ENCODE measurements at places on chromosomes 13 and 19. TPM values are rescaled to one million over a fixed set of nuclear protein-coding genes. Genes with fewer than 3 reads are reported as not detected.
A peak's percentile ranks its signal among the peaks of the same experiment; 100 is the strongest.

DNA sequence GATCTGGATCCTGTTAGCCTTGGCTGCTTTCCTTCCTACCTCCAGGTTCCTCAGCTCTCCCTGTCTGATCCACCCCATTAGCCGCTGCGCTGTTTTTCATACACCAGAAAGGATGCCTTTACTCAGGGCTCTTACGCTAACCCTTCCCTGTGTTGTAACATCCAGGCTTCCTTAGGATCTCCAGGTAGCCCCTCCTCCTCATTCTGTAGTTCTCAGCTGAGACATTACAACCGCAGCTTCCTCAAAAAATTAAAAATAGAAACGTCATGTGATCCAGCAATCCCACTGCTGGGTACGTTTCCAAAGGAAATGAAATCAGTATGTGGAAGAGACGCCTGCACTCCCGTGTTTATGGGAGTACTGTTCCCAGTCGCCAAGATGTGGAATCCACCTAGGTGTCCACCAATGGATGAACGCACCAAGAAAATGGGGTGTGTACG is 18.4 kb upstream of the MYADM start:
- peak overlapping the region; percentile 24 for H3K27ac ChIP-seq
- DNase-seq = no peak
- H3K36me3 ChIP-seq = no peaks in the 10 kb centered on the region
- H3K4me1 ChIP-seq = no peaks in the 10 kb centered on the region

- no peaks in the 10 kb centered on the region for H3K27me3 ChIP-seq
- no peak overlapping the region for H3K27ac ChIP-seq
- no peaks in the 10 kb centered on the region for H3K36me3 ChIP-seq
- H3K4me1 ChIP-seq = no peaks in the 10 kb centered on the region
- DNase-seq = no peak
- no peak overlapping the region for H3K4me3 ChIP-seq
These were observed 21.7 kb downstream of the SIPA1L3 start for GRCh38 chr19:37928527-37929286.

- peak overlapping the region; percentile 50 for H3K27ac ChIP-seq
- no peaks in the 10 kb centered on the region for H3K36me3 ChIP-seq
- DNase-seq = peak; percentile 38
- peaks cover 21% of the 10 kb centered on the region for H3K4me1 ChIP-seq
- no peaks in the 10 kb centered on the region for H3K27me3 ChIP-seq
- H3K4me3 ChIP-seq = peak overlapping the region; percentile 87
These were observed 698 bp downstream of the BLOC1S3 start for GRCh38 chr19:45179072-45179891.

- H3K4me3 ChIP-seq = no peak overlapping the region
- no peak for DNase-seq
- no peaks in the 10 kb centered on the region for H3K4me1 ChIP-seq
- no peaks in the 10 kb centered on the region for H3K36me3 ChIP-seq
- no peak overlapping the region for H3K27ac ChIP-seq
- peaks cover 22% of the 10 kb centered on the region for H3K27me3 ChIP-seq
These were observed 1.6 kb upstream of the AMH start for GRCh38 chr19:2247433-2248101.

GRCh38 chr19:50269653-50270052 is 59.5 kb downstream of the KCNC3 start:
- no peak overlapping the region for H3K27ac ChIP-seq
- H3K4me3 ChIP-seq = no peak overlapping the region
- H3K4me1 ChIP-seq = no peaks in the 10 kb centered on the region
- no peaks in the 10 kb centered on the region for H3K36me3 ChIP-seq
- no peak for DNase-seq

DNA sequence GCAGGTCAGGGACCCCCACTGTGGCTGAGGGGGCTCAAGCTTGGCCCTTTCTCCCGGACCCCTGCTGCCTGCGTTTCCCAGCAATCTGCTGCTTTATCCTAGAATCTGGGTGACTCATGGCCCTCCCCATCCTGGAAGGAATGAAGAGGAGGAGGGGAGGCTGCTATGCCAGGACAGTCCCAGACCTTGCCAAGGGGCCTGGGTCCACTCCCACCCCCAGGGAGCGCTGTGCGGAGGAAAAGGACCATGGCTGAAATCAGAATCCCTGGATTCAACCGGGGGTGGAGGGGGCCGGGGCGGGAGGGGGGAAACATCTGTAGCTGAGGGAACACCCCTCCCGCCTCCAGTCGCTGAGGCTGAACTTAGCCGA is 20.5 kb downstream of the ZNF114 start:
- peak; percentile 28 for DNase-seq
- H3K4me3 ChIP-seq = peak overlapping the region; percentile 17
- H3K27me3 ChIP-seq = no peaks in the 10 kb centered on the region
- no peaks in the 10 kb centered on the region for H3K36me3 ChIP-seq

DNA sequence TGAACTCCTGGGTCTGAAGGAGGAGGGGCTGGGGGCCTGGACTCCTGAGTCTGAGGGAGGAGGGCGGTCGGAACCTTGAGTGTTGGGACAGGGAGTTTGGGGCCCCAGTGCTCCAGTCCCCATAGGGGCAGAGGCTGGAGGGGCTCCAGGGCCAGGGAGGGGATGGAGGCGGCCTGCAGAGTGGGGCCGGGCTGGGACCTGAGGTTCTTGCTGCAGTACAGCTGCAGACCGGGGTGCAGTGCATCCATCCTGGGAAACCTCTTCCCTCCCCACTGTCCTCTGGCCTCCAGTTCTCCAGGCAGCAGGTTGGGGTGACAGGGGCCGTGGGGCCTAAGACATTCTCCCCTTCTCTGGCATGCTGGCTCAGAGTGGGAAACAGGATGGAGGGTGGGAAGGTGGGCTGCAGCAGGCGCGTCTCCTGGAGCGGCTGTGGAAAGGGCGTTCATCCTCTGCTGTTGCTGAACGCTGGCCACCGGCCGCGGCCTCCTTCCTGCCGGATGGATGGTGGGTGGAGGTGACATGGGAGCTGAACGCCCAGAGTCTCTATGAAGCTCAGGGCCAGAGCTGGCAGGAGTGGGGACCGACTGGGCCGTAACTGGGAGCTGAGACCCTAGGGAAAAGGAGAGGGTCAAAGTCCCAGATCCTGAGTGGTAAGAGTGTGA is 1.6 kb downstream of the BRSK1 start:
- no peak for DNase-seq
- H3K27me3 ChIP-seq = no peaks in the 10 kb centered on the region
- H3K4me3 ChIP-seq = no peak overlapping the region

DNA sequence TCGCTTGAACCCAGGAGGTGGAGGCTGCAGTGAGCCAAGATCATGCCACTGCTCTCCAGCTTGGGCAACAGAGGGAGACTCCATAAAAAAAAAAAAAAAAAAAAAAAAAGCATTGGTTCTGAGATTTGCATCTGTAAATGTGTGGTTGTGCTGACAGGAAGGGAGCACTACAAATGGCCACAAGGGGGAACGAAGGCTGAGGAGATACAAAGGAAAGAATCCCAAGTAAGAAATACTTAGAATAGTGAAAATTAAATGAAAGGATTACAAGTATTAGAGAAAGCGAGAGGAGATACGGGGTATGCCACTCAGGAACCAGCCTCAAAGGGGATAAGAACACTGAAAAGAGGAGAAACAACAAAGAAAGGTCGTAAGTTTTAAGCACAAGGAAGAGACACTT is 284.9 kb downstream of the KLF12 start:
- DNase-seq = no peak
- no peaks in the 10 kb centered on the region for H3K27me3 ChIP-seq
- H3K4me3 ChIP-seq = no peak overlapping the region
- no peaks in the 10 kb centered on the region for H3K36me3 ChIP-seq

DNA sequence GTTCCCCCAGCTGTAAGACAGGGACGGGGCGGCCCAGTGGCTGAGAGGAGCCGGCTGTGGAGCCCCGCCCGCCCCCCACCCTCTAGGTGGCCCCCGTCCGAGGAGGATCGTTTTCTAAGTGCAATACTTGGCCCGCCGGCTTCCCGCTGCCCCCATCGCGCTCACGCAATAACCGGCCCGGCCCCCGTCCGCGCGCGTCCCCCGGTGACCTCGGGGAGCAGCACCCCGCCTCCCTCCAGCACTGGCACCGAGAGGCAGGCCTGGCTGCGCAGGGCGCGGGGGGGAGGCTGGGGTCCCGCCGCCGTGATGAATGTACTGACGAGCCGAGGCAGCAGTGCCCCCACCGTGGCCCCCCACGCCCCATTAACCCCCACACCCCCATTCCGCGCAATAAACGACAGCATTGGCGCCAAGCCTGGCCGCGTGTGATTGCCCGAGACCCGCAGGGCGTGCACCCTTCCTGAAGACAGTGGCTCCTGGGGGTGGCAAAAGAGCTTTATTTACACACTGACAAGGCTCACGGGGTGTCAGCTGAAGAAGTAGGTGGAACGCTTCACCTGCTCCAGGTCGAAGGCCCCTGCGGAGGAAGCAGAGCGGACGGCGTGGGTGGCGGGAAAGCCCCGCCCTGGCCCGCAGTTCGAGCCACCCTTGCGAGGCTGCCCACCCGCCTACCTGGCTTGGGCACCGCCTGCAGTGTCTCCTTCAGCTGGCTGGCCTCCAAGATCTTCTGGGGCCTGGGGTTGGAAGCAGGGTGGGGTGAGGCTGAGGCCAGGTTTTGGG is 16.4 kb downstream of the POLRMT start:
- no peaks in the 10 kb centered on the region for H3K27me3 ChIP-seq
- no peak overlapping the region for H3K27ac ChIP-seq
- no peak overlapping the region for H3K4me3 ChIP-seq
- H3K36me3 ChIP-seq = no peaks in the 10 kb centered on the region
- no peaks in the 10 kb centered on the region for H3K4me1 ChIP-seq

- no peaks in the 10 kb centered on the region for H3K36me3 ChIP-seq
- H3K27ac ChIP-seq = no peak overlapping the region
These were observed 682.4 kb downstream of the UQCRFS1 start for GRCh38 chr19:28530406-28531035.

DNA sequence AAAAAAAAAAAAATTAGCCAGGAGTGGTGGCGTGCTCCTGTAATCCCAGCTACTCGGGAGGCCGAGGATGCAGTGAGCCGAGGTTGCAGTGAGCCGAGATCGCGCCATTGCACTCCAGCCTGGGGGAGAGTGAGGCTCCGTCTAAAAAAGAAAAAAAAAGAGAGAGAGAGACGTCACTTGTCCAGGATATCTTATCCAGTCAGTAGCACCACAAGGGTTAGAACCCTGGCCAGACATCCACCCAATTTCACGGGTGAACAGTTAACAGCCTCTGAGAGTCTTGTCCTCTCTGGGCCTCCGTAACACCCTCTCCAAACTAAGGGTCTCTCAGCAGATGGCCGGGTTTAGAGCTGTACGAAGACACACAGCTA is 917 bp upstream of the CLPTM1 start:
- no peak for DNase-seq
- H3K4me1 ChIP-seq = peaks cover 15% of the 10 kb centered on the region
- H3K4me3 ChIP-seq = peak overlapping the region; percentile 99
- H3K36me3 ChIP-seq = no peaks in the 10 kb centered on the region
- peak overlapping the region; percentile 95 for H3K27ac ChIP-seq

GRCh38 chr13:25778808-25779305 is 273.0 kb downstream of the SHISA2 start:
- H3K4me1 ChIP-seq = no peaks in the 10 kb centered on the region
- H3K36me3 ChIP-seq = no peaks in the 10 kb centered on the region
- DNase-seq = no peak
- no peak overlapping the region for H3K4me3 ChIP-seq

GRCh38 chr13:43676320-43676719 is 110.5 kb downstream of the ENOX1 start:
- DNase-seq = no peak
- H3K36me3 ChIP-seq = no peaks in the 10 kb centered on the region

GRCh38 chr19:3459089-3459881 is 21.0 kb downstream of the SMIM24 start:
- H3K4me1 ChIP-seq = peaks cover 36% of the 10 kb centered on the region
- H3K27ac ChIP-seq = peak overlapping the region; percentile 91
- no peak overlapping the region for H3K4me3 ChIP-seq
- H3K27me3 ChIP-seq = no peaks in the 10 kb centered on the region

DNA sequence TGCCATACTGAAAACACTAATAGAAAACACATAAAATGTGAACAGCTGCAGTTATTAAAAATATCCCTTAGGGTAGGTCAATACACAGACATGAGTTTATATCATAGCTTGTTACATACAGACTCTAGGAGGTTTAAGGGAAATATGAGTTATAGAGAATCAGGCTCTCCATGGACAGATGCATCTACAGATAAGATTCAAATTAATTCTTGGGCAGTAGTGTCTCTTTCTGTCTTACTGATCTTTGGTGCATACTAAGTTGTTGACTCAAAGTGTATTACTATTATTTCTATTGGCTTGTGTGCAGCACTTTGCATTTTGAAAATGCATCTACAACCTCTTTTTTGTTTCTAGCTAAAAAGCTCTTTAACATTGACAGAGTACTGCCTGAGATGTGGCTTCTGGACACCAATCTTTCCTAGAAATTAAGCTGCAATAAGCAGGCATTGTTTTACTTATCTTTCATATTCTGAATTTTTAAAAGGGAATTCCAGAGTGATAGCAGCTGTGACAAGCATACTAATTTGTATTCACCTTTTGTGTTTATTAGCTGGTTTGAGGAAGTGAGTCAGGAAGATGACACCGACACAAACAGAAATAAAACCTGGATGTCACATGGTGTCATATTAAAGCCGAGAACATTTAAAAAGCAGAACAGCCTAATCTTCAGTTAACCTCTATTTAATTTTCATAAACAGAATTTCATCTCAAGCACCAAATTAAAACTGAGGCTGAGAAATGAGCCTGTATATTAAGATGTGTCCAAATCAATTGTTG is 399.0 kb downstream of the PCDH9 start:
- H3K4me3 ChIP-seq = no peak overlapping the region
- H3K36me3 ChIP-seq = no peaks in the 10 kb centered on the region
- H3K4me1 ChIP-seq = no peaks in the 10 kb centered on the region
- DNase-seq = no peak

DNA sequence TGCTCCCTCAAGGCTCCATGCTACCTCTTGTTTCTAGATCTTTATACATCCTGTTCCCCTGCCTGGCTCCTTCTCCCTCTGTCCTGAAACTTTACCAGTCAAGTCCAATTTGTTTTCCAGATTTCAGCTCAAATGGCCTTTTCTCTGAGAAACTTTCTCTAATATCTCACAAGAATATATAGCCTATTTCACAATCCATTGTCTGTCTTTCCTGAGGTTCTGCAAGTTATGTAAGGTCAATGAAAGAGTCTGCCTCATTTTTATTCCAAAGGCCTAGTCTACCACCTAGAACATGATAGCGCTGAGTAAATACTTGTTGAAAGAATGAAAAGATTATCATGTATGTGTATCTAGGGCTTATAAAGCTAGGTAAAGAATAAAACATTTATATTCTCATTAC is 348.8 kb downstream of the SPRY2 start:
- no peaks in the 10 kb centered on the region for H3K36me3 ChIP-seq
- H3K27me3 ChIP-seq = no peaks in the 10 kb centered on the region
- no peak overlapping the region for H3K4me3 ChIP-seq
- DNase-seq = no peak

KRTDAP gene
- not detected for total RNA-seq

CYP2A6 gene
- 0.64 TPM for total RNA-seq

PLEKHA4 gene
- 13.8 TPM for total RNA-seq

LYPD4 gene
- total RNA-seq = not detected

NCAN gene
- 0.21 TPM for total RNA-seq

EXOC3L2 gene
- 7.2 TPM for total RNA-seq

SHD gene
- total RNA-seq = not detected

KIR3DL1 gene
- not detected for total RNA-seq

SULT2B1 gene
- 0.41 TPM for total RNA-seq

Data from uterus (tissue), 4 donors.